ENCODE measurements at places on chromosomes 11 and 22. TPM values are rescaled to one million over a fixed set of nuclear protein-coding genes. Genes with fewer than 3 reads are reported as not detected.

Gene OR5P2
- not detected for total RNA-seq

Gene MMP11
- total RNA-seq = 1.4 TPM

GRCh38 chr22:49046546-49047361, 780.9 kb downstream of the BRD1 start:
- DNase-seq = no peak

DNA sequence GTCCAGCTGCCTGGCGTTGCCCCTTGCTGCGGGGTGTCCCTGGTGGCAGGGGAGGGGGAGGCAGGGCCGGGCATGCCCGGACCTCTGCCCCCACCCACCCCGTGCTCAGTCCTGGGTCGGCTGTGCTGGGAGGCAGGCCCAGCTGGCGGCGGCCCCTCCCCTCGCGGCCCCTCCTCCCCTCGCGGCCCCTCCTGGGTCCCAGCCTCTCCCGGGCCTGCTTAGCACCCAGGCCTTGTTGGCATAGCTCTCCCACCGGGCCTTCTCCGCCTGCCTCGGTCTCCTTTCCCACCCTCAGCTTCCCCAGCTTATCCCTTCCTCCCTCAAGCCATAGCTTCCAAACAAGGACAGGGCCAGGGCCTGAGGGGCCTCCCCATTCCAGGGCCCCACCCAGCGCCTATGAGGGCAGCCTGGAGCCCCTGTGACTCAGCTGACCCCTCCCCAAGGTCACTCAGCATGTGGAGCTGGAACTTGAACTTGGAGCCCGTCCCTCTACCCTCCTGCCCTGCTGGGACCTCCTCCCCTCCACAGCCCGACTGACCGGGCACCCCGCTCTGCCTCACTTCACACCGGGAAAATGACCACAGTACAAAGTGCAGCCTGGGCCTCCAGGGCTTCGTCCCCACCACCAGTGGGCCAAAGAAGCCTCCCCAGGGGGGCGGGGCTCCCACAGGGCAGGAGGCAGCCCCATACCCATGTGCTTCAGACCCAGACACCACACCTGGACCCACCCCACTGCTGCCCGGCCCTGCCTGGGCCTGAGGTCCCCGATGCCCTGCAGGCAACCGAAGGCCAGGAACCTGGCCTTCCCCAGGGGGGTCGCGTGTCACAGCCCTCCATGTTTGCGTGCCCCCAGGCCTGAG, 1.2 kb downstream of the EPS8L2 start:
- DNase-seq = no peak

Gene SDHD
- total RNA-seq = 214 TPM

GRCh38 chr22:22959147-22959827, 71.7 kb downstream of the IGLL5 start:
- peak; percentile 32 for DNase-seq

GRCh38 chr11:9367551-9367950, 16.9 kb upstream of the IPO7 start:
- DNase-seq = no peak

- DNase-seq = no peak
Observed at GRCh38 chr11:127056338-127056971, 55.9 kb upstream of the KIRREL3 start.

DNA sequence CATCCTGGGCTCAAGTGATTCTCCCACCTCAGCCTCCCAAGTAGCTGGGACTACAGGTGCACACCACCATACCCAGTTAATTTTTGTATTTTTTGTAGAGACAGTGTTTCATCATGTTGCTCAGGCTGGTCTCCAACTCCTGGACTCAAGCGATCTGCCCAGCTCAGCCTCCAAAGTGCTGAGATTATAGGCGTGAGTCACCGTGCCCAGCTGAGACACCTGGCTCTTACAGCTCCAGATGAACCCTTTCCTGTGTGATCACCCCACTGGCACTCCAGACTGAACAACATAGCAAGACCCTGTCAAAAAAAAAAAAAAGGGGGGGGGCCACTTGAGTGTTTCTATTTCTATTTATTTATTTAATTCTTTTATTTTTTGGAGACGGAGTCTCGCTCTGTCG, 1.0 kb upstream of the ADSL start:
- DNase-seq = peak; percentile 23

DNA sequence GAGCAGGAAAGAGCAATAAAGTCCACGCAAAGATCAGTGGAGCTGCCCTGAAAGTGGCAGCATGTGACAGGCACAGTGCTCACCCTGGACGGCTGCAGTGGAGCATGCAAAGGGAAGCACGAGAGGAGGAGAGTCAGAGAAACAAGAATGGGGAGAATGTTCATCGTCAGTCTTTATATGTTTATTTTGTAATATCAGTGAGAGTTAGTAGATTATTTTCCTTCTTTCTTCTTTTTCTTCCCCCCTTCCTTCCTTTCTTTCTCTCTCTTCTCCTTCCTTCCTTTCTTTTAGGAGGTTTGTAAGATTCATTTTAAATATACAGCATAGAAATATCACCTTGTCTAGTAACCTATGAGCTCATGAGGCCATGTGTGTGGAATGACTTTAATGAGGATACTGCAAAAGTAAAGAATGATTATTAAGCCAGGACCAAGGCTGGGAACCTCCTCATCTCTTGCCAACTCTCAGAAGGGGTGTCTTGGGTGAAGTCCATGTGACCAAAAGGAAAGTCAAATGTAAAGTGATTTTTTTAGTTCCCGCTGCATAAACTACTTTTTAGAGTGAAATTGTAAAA, 321.1 kb downstream of the AASDHPPT start:
- DNase-seq = peak; percentile 16

GRCh38 chr11:75743711-75744563, 24.6 kb upstream of the DGAT2 start:
- no peak for DNase-seq

- DNase-seq = no peak
Observed at GRCh38 chr11:7581021-7581590, 67.3 kb downstream of the PPFIBP2 start.

Gene SCN3B
- total RNA-seq = not detected

Gene TRIOBP
- total RNA-seq = 18.3 TPM

DNA sequence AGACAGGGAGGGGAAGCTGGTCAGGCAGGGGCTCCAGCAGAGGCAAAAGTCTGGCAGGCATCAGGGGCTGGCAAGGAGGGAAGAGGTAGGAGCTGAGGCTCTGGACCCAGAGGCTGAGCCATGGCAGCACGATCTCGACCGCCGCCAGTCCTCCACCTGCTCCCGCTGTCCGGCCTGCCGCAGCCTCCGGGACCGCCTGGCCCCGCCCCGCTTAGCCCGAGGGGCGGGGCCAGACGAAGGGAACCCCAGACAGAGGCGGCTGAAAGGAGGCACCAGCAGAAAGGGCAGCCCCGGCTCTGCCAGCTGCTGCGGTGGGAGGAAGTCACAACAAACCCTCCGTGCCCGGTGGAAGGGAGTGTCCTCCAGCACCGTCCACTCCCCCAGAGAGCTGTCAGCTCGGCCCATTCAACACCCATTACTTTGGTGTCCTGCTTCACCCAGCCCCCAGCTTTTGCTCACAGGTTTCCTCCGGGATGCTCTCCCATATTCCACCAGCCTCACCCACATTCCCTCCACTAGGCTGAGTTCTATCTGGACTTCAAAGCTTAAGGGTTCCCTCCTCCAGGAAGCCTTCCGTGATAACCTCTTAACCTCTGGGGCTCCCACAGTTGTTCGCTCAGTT, at the start of gene MFNG:
TSS of gene MFNG (minus strand) at position 161 of the 622 bp plus-strand sequence. CDS start 207 bp downstream, outside the sequence.
- no peak for DNase-seq

- no peak for DNase-seq
Observed at GRCh38 chr11:93935826-93936225, 85.3 kb upstream of the HEPHL1 start.

DNA sequence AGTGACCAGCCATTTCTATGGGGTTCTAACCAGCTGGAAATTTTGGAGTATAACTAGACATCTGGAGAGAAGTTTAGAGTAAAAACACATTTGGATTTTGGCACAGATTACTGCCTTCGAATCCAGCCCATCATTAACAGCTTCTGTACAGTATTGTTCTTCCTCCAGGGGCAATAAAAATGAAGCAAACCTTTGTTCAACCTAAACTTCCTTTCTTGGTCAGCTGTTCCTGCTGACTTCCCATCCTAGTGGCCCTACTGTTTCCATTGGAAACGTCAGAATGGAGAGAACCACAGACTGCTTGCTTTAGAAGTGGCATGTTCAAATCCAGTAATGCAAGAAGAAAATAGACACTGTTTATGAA, 203.7 kb upstream of the MTMR2 start:
- DNase-seq = no peak

GRCh38 chr11:121656328-121657090, 203.7 kb upstream of the SORL1-AS1 start:
- no peak for DNase-seq

DNA sequence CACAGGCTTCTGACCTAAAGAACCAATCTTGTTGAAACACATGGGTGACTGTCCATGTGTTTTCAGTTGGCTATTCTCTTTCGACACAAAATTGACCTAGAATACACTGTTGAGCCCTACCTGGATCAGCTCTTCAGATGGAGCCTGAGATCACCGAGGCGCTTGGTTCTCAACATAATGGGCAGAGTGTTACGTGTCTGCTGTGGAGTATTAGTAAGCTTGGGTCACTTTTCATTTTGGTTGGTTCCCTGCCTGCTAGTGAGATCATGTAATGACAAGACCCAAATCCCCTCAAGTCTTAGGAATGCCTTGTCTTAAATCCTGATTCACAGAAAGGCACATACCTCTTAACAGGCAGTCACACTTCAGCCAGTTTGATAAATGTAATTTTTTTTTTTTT, 8.7 kb downstream of the MED19 start:
- no peak for DNase-seq

DNA sequence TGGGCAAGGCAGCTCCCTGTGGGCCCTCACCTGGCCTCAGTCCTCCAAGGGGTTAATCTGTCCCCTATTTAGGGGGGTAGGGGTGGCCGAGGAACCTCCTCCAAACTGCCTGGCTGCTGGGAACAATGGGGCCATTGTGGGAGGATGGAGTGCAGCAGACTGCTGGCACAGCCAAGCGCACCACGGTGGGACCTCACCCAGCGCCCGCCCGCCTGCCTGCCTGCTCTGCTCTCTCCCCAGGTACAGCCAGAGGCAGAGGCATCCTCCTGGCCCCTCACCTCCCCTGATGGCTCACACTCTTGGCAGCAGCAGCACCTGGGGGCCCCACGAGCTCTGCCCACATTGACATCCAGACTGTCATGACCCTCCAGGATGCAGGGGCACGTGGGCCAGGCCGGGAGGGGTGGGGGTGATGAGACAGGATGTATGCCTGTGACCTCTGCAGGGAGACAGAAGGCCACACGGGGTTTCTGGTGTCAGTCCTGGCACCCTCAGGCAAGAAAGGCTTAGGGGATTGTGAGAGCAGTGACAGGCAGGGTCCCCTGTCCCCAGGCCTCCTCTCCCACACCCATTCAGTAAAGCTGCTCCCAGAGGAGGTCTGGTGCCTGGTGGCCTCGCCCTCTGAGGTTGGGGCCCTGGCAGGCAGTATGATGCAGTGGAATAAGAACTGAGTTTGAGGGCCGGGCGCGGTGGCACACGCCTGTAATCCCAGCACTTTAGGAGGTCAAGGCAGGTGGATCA, 11.4 kb downstream of the BCL9L start:
- peak; percentile 48 for DNase-seq

Gene ME3
- 0.18 TPM for total RNA-seq

Measured in H4 (cell line).